ENCODE measurements at places on chromosomes 1 and 21.

GRCh38 chr1:116991171-116991845, 10.3 kb upstream of the CD101 start:
- DNase-seq, result no peak

GRCh38 chr1:97599447-97599846, 321.4 kb downstream of the DPYD start:
- DNase-seq, result no peak

- peak; percentile 48 for DNase-seq
Observed at GRCh38 chr1:171739656-171740055, 2.2 kb downstream of the VAMP4 start.

DNA sequence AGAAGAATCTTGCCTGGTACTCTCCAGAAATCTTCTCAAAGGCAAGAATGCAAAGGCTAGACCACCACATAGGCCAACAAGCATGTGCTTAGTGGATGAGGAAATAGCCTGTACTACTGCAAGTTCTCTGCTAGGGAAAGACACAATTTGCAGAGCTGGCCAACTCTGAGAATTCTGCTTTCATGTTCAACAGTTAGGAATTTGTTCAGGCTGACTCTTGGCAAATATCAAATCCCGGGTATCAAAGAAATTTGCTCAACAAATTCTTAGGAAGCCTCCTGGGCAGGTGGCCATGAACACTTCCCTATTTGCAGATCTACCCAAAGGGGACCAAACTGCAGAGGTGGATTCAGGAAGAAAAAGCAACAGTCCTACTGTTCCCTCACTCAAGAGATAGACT, 15.0 kb upstream of the H3-3A start:
- DNase-seq, result no peak

GRCh38 chr1:197029749-197030148, 37.3 kb downstream of the F13B start:
- DNase-seq, result no peak

Data from CD4-positive, alpha-beta T cell treated with Interleukin-4 for 4 hours (primary cell).